Activated CD4-positive, CD25-positive, alpha-beta regulatory T cell (primary cell): ENCODE measurements at places on chromosomes 3 and 15.

GRCh38 chr3:168459226-168459784 lies 363.6 kb upstream of the GOLIM4 start:
- no peak for DNase-seq

DNA sequence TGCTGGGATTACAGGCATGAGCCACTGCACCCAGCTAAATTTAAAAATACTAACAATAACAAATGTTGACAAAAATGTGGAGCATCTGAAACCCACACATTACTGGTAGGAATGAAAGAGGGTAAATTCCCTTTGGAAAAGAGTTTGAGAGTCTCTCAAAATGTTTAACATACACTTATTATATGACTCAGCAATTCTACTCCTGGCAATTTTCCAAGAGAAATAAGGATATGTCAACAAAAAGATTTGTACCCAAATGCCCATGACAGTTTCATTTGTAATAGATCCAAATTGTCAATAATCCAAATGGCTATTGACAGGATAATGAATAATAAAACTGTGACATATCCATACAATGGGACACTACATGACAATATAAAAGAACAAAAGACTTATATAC lies 9.0 kb downstream of the HCLS1 start:
- no peak for DNase-seq

DNA sequence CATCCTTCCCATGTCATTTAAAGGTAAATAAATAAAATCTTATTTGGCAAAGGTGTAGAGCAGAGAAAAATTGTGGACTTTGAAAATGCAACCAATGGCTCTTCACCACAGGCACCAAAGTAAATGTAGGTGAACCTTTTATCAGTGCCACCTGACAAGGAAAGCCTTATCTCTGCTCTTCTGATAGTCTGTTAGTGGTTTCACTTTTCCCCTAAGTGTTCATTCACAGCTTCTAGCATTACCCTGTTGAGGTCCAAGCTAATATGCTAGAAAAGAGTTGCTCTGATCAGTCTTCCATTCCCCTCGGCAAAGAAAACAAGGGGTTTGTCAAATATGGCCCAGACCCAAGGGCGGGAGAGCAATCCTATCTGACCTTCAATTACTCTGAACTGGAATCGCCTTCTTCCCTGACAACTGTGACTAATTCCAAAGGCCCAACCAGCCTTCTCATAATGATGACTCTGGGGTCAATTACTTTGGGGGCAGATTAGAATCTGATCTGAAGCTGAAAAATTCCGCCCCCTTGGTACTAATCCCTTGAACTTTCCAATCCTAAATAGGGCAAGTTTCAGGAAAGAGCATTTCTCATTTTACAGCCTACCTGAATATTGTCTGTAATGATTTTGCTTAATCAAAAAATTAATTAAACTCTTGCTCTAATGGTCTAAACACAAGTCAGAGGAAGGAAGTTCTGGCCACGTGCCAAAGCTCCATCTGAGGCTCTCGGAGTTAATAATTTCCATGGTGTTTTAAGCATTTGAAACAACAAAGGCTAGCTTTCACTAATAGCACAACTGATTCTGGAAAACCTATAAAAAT lies 52.4 kb downstream of the SETMAR start:
- DNase-seq = no peak

- no peak for DNase-seq
Measured at GRCh38 chr3:195011231-195011834, 259.6 kb downstream of the XXYLT1 start.

- no peak for DNase-seq
Measured at GRCh38 chr15:48205981-48206380, at the start of gene SLC12A1. Gene SLC12A1, plus strand, starts transcription at chr15:48206302. Its CDS starts 1,418 bp downstream, at chr15:48207720.

GRCh38 chr3:61964566-61964965 lies 403.2 kb downstream of the PTPRG start:
- no peak for DNase-seq

DNA sequence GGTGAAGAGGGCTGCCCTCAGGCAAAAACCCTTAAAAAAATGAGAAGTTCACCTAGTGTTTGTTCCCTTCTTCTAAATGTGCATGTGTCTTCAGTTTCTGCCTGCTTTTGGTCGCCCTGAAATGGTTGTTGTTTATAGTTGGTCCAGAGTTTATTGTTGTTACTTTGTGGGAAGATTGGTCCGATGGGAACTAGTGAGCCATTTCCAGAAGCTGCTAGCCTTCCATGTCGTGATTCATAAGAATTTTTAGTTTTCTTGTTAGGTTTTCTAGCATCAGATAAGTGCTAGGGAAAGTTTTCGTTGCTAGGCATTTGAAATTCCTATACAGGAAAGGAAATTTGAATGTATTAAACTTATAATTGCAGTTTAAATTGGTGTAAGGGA lies 33.7 kb downstream of the IFT122 start:
- no peak for DNase-seq

GRCh38 chr3:78183906-78184599 lies 1144.2 kb downstream of the ROBO2 start:
- DNase-seq = no peak

GRCh38 chr3:52787246-52787645 lies 7.3 kb upstream of the ITIH3 start:
- DNase-seq = no peak

DNA sequence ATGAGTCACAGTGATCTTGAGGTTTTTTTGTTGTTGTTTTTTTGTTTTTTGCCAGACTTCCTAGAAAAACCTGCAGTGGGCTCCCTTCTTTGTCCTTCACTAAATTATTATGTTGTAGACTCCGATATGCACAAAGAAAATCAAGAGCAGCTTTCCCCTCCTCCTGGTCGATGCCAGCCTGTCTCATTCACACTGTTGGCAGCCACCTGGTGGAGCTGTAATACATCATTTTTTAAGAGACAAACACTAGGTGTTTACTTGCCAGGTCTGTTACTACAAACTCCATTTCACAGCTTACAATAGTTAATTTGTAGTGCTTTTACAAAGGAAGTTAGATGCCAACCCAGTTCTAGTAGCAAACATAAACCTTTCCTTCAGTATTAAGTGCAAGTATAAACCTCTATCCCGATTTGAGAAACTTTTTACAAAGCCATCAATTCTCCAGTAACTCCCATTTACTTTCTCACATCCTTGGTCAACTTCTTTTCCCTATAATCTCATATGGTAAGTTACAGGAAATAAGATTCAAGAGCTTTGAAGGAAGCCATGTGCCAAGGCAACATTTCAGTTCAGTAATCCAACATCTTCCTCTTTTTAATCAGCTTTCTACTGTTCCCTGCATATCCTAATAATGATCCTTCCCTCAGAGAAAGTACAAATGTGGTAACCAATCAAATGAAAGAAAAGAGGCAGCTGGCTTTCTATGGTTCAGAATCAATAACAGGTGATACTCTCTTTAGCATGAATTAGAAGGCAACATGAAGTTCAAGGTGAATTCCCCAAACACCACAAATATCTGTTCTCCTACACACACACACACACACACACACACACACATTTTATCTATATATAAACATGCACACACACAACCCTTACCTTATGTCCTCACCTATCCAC lies 14.0 kb downstream of the AAGAB start:
- DNase-seq = peak; percentile 2

DNA sequence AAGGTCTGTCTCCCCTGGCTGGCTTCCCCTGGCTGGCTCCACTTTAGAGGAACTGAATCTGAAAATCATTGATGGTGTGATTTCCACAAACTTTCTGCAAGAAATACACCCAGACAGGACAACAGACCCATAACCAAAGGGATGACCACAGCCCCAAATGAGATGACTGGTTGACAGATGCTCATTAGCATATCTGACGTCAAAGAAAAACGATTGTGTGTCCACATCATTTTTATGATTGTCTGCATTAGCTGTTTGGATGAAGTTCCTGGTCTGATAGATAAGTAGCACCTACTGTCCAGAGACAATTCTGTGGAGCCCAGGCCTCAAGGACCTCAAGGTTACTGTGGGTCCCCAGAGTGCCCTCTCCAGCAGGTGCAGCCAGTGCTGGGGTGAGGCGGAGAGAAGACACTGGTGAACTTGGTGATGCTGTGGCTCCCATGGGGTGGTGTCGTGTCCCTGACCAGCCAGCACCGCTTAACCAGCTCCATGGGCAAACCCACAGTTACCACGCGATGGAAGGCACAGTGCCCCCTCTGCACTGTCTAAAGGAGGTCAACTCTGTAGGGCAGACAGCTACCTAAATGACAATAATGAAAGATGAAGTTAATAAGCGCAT lies 127.4 kb downstream of the NSMCE3 start:
- no peak for DNase-seq

DNA sequence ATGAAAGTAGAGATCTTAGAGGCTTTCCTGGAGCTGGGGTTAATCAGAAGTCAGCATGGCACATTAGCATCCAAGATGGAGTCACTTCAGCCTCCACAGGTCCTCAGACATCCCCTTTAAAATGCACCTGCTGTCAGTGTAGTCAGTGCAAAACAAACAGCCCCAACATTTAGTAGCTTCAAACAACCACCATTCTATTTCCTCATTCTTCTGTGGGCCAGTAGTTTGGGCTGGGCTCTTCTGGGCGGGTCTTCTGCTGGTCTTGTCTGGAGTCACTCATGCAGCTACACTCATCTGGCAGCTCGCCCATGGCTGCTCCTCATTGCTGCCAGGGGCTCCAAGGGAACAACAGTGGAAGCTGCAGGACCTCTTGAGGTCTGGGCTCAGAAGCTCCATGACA lies 99.9 kb downstream of the TLE3 start:
- no peak for DNase-seq

DNA sequence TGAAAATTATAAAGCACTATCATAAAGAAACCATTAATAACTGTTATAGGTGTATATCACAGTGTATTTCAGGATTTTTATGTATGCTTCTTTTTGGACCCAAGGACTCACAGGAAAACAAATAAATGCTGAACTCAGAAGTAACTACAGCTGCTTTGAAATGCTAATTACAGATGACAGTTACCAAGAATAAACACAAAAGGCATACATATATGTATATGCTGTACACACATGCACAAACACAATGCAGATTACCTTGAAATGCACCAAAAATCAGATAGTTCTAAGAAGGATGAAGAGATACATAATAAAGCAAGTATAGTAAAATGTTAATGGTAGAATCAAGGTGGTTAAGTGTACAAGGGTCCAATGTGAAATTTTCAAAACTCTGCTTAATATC lies 52.2 kb downstream of the ZNF280D start:
- DNase-seq = no peak

DNA sequence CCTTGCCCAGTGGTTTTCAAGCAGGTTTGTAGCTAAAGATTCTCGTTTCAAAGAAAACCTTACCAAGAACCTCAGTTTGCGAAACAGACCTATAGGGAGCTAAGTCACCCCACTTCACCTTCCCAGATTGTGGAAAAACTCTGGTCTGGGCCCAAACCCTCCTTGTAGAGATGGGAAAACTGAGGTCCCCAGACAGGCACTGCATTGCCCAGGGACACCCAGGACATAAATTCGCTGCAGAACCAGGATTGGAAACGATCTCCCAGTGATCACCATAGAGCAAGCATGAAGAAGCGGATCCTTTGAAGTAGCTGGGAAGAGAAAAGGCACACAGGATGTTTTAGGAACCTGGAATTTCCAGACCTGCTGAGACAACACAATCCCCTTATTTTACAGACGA lies 85.6 kb upstream of the PIAS1 start:
- no peak for DNase-seq

- DNase-seq = no peak
Measured at GRCh38 chr15:33975022-33975565, 6.8 kb downstream of the CHRM5 start.
